Activated CD4-positive, CD25-positive, alpha-beta regulatory T cell treated with anti-CD3 and anti-CD28 coated beads, Interleukin-2, amount 50 U/mL, for 72 hours (primary cell): ENCODE measurements at places on chromosomes 2 and 18.
A peak's percentile ranks its signal among the peaks of the same experiment; 100 is the strongest.

- DNase-seq: no peak
Measured at GRCh38 chr2:235142601-235143000, 190.8 kb downstream of the SH3BP4 start.

GRCh38 chr18:28032177-28032576, 144.8 kb downstream of the CDH2 start:
- DNase-seq: no peak

DNA sequence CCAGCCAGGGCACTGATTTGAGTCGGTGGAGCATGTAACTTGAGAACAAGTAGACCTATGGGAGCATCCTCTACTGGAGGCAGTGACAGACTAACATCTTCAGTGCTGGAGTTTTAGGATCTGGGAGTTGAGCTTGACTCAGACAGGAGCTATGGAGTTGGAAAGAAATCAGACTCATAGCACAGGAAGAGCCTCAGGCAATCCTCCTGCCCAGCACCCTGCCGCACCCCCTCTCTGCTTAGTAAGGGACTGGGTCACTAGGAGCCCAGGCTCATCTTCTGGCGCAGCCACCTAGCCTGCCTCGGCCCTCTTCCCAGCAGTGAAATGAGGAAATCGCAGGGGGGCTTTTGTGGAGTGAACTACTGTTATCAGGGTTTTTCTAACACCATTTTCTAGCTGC, 3.6 kb downstream of the ARID5A start:
- DNase-seq: no peak

DNA sequence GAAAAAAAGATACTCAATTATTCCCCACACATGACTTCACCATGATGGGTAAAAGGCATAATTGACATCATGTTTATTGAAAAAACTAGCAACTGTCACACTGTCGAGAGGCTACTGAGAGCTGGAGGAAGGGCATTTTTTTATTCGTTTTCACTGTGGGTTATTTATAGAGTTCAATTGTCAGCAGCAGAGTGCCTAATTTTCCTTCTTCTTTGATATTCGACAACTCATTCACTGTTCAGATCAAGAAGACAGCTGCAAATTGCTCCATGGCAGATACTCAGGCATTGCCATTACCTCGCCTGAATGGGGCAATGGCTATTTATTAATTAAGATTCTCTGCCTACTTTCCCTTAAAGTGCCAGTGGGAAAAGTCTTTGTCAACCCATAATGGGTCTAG, 197.5 kb upstream of the NRP2 start:
- DNase-seq: no peak

GRCh38 chr2:21740484-21740883, 616.7 kb downstream of the TDRD15 start:
- DNase-seq: no peak

GRCh38 chr2:203743441-203743981, 37.1 kb downstream of the CD28 start:
- no peak for DNase-seq

DNA sequence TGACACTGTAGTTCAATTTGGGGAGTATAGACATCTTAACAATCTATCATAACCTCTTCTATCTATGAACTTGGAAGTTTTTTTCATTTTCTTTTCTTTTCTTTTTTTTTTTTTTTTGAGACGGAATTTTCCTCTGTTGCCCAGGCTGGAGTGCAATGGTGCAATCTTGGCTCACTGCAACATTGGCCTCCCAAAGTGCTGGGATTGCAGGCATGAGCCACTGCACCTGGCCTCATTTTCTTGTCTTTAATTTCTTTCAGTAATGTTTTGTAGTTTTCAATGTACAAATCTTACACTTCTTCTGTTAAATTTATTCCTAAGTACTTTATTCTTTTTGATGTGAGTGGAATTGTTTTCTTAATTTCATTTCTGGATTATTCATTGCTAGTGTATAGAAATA, 14.6 kb downstream of the ASAP2 start:
- no peak for DNase-seq

GRCh38 chr2:121721926-121722325, 14.7 kb downstream of the NIFK start:
- DNase-seq: no peak

DNA sequence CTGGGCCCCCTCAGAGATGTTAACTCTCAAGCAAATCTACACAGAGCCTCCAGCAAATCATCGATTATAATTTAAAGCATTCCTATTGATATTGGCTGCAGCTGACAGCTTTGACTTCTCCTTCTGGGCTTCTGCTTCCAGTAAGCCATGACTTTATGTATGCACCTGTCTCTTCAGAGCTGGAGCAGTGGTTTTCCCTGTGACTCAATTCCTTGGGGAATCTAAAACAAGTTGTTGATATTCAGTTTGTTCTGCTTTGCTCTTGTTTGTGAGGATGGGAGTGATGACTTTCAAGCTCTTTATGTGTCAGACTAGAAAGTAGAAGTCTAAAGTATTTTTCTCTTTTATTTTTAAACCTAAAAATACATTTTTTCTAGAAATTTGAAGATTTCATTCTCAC, 45.1 kb upstream of the TNP1 start:
- DNase-seq: no peak

GRCh38 chr2:147255812-147256211, 589.0 kb upstream of the ACVR2A start:
- DNase-seq: no peak

DNA sequence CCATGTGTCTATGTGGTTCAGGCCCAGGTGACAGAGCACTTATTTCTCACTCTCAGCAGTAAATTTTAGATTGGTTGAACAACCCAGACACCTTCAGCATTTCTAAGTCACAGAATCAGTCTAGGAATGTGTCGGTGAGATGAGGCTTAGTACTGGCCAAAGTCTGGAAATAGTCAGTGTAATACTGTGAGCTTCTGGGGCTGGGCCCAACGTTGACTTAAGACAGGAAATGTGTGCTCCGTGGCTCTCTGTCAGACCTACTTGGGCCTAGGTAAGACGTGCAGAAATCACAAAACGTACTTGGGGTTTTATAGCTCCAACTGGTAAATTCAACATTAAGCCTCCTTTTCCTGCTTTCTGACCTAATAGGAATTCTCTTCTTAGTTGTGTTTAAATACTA, 160.3 kb upstream of the COL3A1 start:
- no peak for DNase-seq

- no peak for DNase-seq
Measured at GRCh38 chr18:58359218-58359617, 269.7 kb downstream of the ALPK2 start.

DNA sequence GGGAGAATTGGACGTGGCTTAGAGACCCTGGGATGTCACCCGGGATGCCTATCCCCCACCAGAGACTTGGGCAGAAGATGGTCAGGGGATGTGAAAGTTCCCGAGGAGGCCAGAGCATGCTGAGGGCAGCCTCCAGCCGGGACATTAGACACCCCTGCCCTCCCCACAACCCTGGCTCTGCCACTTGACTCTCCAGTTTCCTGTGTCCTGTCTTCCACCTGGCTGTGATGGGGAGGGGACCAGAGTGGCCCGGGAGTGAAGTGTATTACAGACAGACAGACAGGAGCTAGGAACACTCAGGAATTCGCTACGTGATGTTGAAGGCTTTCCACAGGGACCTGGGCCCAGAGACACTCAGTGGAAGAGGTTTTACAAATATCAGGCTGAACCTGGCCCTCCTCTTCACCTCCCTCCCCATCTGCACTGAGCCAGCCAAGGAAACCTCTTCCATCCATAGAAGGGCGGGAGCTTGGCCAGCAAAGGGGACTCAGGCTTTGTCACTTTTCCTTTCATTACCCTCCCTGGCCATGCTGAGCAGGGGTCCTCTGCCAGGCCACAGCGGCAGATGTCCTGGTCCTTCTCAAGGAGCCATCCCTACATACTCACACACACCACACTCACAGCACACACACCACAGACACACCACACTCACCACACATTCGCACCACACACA, 60.7 kb downstream of the SDC1 start:
- no peak for DNase-seq

GRCh38 chr18:43267818-43268217, 9.5 kb downstream of the SYT4 start:
- DNase-seq: no peak

DNA sequence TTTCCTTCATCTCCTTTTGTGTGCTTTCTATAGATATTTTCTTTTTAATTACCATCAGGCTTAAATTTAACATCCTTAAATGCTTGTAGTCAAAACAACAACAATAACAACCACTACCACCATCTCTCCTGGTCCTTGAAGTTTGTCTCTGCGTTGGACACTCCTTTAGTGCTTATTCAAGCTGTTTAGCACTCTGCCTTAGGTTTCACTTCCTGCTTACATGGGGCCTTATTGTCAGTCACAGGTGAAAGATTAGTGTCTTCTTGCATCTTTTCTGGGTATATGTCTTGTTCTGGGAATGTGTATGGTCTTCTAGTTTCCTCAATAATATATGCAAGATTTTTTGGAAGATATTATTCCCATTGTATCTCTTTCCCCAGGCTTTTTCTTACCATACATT, 240.1 kb upstream of the NXPH2 start:
- no peak for DNase-seq

DNA sequence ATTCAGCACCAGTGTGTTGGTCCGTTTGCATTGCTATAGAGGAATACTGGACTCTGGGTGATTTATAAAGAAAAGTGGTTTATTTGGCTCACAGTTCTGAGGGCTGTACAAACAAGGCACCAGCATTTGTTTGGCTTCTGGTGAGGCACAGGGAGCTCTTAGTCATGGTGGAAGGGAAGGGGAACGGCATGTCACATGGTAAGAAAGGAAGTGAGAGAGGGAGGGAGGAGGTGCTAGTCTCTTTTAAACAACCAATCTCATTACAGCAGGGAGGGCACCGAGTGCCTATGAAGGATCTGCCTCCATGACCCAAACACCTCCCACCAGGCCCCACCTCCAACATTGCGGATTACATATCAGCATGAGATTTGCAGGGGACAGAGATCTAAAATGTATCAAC, 143.9 kb upstream of the DLX2 start:
- DNase-seq: no peak

- DNase-seq: no peak
Measured at GRCh38 chr2:88530081-88530480, 77.6 kb upstream of the FOXI3 start.

GRCh38 chr2:62071126-62071598, 124.8 kb upstream of the B3GNT2 start:
- no peak for DNase-seq

GRCh38 chr2:101408925-101409324, 21.6 kb upstream of the CREG2 start:
- no peak for DNase-seq

- DNase-seq: no peak
Measured at GRCh38 chr2:7289697-7290096, 372.5 kb downstream of the RNF144A start.

- peak; percentile 72 for DNase-seq
Measured at GRCh38 chr2:47272031-47272864, 117.1 kb upstream of the STPG4 start.

DNA sequence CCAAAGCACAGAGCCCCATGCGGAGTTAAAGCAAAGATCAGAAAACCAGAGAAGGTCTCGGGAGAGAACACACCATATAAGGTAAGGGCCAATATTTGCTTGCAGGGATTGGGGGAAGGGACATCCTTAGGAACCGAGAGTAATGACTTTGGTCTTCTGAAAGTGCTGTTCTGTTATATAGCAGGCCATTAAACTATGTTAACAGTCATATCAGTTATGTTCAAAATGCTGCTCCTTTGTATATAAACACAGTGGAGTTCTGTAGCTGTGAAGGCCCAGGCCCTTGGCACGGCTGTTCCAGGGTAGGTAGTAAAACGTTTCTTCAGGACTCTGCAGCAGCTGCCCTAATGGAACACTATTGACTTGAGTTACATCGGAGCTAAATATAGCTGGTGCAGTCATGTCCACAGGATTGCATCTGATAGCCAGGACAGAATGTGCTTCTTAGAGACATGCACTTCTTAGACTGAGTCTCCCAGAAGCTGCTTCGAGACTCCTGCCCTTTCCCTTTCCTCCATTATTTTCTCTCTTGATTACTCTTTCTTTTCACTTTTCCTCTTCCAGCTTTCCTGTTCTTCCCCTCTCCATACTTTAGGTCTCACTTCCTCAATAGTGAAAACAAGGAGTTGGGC, 122.4 kb downstream of the SETBP1 start:
- DNase-seq: no peak
